CD4-positive, alpha-beta T cell treated with Interleukin-6 for 4 hours (primary cell): ENCODE measurements at places on chromosomes 4 and X.

- peak; percentile 54 for DNase-seq
Measured at GRCh38 chr4:155442267-155443105, 65.7 kb upstream of the MAP9 start.

GRCh38 chr4:56575820-56576429, 70.3 kb downstream of the ARL9 start:
- no peak for DNase-seq

- DNase-seq, result peak; percentile 45
Measured at GRCh38 chr4:122576261-122577188, 44.3 kb downstream of the IL21 start.

DNA sequence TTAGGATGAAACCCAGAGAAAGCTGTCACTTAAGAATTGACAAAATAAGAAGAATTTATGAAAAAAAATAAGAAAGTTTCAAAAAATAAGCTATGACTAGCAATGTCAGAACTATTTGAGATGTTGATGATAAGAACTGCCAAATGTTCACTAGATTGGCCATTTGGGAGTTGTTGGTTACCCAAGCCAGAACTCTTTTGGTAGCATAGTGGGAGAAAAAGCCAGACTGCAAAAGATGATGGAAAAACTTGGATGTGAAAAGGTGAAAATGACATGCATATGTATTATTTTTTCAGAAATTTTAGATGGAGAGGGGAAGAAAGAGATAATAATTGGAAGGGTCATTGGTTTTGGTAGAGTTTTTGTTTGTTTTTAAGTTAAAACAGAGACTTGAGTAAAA, 397.2 kb upstream of the ATOH1 start:
- no peak for DNase-seq

DNA sequence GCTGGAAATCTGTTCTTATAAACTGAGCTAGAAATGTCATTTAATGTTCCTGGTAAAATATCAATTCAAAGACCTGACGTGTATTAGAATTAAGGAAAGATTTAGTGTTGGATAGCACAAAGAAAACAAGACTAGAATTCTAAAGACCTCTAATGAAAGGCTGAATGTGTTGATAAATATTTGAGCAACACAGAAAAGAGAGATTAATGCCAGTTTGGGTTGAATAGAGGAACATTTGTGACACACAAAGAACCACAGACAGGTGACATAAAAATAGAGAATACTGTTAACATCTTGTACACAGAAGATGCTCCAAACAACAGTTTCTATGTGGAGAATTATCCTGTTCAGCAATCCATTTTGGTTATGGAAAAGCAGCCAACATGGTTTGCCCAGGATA, 222.1 kb upstream of the GALNT7 start:
- no peak for DNase-seq

GRCh38 chrX:124619710-124620109, 273.3 kb downstream of the SH2D1A start:
- no peak for DNase-seq

- DNase-seq, result peak; percentile 26
Measured at GRCh38 chrX:40104630-40104984, 6.8 kb upstream of the BCOR start.

DNA sequence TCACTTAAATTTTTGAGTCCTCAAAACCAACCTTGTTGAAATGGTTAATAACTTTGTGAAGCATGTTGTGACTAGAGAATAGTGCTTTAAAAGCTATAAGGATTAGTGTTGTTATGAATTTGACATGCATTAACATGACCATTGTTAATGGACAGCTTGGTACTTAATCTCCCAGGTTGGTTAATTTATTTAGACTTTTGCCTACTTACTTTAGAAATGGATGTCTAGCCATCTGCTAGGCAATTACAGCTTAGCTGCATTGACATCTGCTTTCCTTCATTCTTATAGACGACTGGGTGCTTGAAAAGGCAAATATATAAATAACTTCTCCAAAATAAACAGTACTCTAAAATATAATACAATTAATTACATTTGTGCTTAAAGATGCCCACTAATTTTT, 368.0 kb downstream of the CCSER1 start:
- DNase-seq, result no peak

GRCh38 chr4:140237616-140238350, 83.8 kb upstream of the MAML3 start:
- DNase-seq, result no peak

DNA sequence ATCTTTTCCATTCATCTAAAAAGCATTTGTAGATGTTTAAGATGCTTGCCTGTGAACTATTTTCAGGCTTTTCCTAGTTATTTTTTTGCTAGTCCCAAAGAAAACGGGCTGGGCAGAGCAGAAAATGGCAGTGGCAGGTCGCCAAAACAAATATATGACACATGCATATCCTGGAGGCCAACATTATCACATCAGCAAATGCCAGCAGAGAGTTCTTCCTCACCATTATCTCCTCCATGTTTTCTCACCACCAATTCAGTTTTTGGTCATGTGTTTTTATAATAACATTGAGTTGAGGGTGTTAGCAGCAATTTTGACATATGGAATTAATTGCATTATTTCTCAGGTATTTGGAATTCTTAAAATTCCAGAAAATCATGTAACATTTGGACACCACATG, 97.9 kb upstream of the EOLA2 start:
- DNase-seq, result no peak

DNA sequence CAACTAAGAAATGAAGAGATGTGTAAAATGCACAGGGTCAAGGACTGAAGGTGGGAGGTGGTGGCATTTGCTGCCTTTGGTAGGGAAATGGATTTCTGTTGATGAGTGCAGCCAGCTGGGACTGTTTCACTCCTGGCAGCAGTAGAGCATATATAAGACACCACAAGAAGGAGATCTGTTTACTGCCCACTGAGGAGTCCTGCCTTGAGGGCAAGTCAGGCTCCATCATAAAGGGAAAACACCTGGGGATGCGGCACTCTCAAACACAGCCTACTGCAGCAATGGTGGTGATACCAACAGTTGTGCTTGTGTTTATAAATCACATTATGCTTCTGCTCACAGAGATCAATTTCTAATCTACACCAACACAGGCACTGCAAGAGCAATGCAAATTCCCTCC, 222.1 kb downstream of the TACR3 start:
- DNase-seq, result no peak

DNA sequence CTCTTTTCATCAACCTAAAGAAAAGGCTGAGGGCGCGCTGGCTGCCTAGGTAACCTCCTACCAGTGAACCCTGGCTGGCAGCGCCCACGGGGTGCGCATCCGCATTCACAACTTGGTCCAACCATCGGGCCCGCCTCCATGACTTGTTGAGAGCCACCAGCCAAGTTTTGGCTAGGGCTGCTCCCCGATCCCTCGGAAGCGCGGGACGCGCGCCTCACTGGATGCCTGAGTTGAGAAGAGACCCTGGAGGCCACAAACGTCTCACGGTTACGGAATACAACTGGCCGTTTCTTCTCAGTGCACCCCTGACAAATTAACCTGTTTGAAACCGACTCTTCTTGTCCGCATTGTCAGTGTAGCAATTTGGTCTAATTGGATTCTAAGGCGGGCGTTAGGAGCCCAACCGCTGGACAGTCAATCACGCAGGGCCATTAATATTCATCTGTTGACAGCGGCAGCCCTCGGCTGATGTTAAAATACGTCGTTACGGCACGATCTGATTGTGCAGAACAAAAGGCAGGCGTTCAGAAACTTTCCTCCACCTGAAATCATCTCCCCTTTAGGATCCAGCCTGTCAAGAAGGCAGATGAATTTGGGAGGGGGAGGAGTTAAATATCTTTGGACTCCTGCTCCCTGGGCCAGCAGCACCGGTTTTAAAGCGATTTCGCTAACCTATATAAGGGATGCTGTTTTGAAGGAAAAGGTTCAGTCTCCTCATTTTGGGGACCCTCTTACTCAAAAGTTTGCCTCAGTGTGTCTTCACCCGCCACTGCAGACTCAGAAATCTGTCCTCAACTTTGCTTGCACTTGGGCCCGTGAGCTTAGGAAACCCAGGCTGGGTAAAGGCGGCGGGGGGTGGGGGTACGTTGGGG, 1.2 kb downstream of the GPC3 start:
- no peak for DNase-seq

- DNase-seq, result no peak
Measured at GRCh38 chr4:169341490-169341889, 70.7 kb upstream of the SH3RF1 start.

DNA sequence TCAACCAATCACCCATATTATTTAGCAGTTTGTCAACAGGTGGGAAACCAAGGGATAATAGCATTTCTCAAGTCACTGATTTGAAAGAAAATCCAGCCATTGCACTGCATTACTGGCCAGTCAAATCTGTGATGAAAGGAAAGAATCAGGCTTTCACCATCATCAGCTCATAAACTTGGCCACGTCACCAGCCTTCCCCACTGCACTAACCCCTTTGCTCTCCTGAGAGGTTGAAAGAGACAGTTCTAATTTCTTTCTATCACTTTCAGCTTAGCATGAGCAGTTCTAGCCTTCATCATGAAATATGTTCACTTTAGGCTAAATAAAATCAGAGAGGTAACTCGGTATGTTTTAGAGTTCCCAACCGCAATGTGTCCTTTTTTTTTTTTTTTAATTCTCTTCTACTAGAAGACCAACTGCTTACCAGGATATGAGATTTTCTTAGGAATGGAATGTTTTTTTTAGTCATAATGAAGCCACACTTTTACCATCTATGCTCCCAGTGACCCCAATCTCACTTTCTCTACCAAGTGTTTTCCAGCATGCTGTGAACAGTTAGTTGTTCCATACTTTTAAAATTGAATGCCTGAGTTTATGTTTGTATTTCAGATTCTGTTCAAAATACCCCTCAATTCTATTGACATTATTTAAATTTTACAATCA, 55.7 kb upstream of the SLC7A11 start:
- no peak for DNase-seq

GRCh38 chrX:71616672-71617529, 1.4 kb downstream of the CXCR3 start:
- peak; percentile 30 for DNase-seq

DNA sequence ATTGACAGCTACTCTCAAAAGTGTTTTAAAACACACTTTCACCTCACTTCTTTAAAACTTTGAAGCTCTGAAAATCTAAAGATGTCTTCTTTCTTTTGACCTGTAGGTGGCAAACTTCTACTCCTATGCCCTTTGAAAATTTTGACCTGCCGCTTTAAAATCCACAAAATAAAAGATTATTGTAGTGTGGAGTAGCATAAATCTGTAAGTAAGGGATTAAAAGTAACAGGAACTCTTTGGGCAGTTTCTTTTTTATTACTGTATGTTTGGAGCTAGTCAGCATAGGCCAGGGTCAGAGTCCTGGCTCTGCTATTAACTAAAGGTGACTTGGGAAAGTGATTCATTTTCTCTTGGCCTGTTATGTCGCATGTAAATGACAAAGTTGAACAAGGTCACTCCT, 25.5 kb downstream of the BBS12 start:
- no peak for DNase-seq

- no peak for DNase-seq
Measured at GRCh38 chrX:108250654-108251579, 159.3 kb downstream of the ATG4A start.
